ENCODE measurements at places on chromosomes 6 and 20.

DNA sequence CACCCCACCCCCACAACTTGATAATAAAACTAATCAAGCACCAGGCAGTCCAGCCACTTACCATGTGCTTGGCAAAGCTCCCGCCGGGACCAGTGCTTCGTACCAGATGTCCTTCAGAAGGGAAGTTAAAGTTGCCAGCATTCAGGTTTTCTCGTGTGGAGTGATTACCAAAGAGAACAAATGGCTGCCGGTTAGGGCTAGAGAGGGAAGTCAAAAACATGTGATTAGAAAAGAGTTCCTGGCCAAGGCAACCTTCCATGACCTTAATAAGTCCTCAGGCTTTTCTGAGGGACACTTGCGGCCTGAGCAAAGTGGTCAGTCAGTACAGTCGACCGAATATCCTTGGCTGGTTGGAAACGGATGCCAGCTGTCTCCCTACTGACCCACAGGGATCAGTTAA is 67.0 kb downstream of the DNAAF9 start:
- no peak for DNase-seq

DNA sequence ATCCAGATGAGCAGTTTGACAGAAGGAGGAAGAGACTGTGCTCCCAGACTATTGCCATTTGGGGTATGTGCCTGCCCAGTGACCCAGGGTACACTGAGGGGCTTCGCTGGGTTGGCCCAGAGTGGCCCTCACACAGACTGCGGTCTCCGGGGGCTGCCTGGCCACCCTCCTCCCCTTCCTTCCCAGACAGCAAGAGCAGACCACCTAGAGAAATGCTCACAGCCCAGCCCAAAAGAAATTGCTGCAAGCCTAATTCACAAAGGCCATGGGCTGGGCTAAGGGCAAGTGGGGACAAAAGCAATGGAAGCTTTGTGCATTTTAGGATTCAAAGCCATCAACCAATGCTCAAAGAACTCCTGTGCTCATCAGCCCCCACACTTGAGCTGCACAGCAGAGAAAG is 277.6 kb downstream of the CDC5L start:
- DNase-seq: no peak

DNA sequence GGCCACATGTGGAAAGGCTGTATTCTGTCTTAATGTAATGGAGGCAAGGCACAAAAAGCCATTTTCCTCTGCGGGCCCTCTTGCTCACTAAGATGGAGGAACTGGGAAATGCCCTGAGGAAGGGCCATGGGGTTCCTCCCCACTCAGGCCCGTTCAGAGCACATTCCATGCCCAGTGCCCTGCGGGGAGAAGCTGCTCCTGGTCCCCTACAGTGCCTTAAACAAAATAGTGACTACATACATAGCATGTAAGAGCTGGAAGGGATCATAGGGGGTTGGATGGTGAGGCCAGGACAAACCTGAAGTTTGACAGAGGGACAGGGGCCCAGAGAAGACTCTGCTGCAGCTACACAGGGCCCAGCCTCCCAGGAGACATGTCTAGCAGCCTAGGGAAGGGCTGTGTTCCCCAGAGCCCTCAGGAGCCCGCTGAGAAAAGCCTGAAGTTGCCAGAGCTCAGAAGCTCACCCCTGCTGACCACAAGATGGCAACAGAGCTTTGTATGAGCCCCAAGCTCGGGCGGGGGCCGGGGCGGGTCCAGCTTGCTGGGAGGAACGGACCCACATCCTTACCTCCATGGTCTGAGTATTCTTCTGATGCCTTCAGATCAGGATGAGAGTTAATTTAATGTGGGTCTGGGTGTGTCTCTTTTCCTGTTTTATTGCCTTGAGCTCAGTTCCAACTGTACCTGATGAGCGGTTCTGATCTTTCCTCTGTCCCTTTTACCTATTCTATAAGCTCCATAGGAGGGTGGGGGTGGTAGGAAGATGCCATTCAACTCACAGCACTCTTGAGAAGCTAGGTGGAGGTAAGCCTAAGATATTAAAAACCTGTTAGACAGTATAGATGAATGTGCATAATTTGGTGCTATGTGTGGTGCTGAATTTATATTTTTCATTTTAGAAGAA is 242.9 kb downstream of the CDC5L start:
- peak; percentile 47 for DNase-seq

- no peak for DNase-seq
Observed at GRCh38 chr6:167238694-167239467, 52.2 kb upstream of the UNC93A start.

Measured in GM12891 (cell line).